Activated CD4-positive, alpha-beta T cell treated with anti-CD3 and anti-CD28 coated beads for 1 hour (primary cell): ENCODE measurements at places on chromosomes 3 and 15.

DNA sequence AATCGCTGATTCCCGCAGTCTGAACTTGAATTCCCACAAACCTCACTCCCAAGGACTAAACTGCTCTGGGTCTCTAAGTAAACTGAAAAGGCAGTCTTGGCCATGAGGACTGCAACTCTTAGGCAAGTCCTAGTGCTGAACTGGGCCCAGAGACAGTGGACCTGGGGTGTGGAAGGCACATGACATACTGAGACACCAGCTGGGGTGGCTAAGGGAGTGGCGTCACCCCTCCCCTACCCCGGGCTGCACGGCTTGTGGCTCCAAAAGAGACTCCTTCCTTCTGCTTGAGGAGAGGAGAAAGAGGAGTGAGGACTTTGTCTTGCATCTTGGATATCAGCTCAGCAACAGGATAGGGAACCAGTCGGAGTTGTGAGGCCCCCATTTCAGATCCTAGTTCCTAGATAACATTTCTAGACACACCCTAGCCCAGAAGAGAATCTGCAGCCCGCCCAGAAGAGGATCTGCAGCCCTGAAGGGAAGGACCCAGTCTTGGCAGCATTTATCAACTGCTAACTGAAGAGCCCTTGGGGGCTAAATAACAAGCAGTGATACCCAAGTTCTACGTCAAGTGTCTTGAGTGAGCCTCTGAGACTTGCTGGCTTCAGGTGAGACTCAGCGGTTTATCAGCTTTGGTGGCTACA is 110.7 kb upstream of the C3orf80 start:
- no peak for DNase-seq

DNA sequence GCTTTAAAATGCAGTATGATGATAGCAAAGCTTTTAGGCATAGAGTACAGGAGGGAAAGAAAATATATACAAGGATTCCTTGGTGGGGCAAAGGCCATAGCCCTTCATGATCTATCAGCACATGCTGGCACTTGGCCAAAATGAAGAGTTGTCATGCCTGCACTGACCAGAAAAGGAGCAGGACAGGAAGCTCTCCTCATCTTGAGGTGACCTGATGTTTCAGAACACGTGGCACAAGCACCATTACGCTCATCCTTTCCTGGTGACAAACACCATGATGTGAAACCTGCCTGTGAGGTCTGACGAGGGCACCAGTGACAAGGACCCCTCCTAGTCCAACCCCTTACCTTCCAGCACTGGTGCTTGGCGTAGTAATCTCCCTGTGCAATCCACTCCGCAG is 77.9 kb upstream of the DCLK3 start:
- DNase-seq = no peak

- DNase-seq = no peak
Measured at GRCh38 chr15:83312071-83312470, 27.6 kb upstream of the BNC1 start.

DNA sequence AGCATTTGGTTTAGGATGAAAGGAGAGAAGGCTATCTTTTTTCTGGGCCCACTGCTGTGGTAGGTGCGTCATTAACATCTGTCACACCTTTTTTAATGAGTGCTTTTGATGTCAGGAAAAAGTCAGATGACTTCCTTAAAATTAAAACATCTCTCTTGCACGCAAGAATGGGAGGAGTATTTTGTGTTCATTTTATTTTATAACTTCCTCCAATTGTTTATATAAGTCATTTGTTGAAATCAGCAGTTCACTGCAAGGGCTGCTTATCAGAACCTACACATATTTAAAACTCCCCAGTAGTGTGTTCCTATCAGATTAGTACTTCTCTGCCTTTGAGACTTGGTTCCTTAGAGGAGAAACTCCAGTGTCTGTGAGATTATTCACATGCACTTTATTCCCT is 143.8 kb downstream of the NEO1 start:
- DNase-seq = no peak

DNA sequence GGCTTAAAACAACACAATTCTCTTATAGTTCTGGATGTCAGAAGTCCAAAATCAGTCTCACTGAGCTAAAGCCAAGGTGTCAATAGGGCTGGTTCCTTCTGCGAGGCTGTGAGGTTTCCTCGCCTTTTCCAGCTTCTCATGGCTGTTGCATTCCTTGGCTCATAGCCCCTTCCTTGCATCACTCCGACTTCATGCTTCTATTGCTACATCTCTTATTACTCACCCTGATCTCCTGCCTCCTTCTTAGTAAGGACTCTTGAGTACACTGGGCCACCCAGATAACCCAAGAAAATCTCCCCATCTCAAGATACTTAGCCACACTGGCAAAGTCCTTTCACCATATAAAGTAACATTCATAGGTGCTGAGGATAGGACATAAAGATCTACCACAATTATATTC is 193.9 kb downstream of the ADAMTS17 start:
- no peak for DNase-seq
